Activated naive CD4-positive, alpha-beta T cell (primary cell): ENCODE measurements at places on chromosomes 7 and 10.

GRCh38 chr7:5495581-5496375 lies 72.1 kb upstream of the TNRC18 start:
- no peak for DNase-seq

DNA sequence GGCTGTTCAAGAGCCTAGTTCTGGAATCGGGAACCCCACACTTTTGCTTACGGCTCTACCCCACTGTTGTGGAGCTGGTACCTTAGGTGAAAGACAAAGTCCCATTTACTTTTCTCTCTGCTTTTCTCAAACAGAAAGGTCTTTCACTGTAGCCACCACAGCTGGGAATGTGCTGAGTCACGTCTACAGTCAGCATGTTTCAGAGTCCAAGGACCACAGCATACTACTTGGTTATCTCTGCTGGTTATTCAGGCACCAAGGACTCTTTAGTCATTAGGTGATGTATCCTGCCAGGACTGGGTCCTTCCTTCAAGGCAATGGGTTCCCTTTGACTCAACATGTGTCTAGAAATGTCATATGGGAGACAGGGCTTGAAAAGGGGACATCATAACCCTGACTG lies 266.8 kb upstream of the STEAP1 start:
- DNase-seq: no peak

GRCh38 chr7:89077992-89078391 lies 282.5 kb upstream of the TEX47 start:
- no peak for DNase-seq

DNA sequence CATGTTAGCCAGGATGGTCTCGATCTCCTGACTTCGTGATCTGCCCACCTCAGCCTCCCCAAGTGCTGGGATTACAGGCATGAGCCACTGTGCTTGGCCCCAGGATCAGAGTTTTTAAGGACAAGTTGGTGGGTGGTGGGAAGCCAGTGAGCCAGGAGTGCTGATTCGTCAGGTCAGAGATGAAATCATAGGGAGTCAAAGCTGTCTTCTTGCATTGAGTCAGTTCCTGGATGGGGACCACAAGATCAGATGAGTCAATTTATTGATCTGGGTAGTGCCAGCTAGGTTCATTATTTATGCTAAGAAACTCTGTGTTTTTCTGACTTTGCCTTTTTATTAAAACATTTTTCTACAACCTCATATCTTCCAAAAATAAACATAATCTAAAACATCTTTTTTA lies 423.8 kb downstream of the ARL4A start:
- no peak for DNase-seq

DNA sequence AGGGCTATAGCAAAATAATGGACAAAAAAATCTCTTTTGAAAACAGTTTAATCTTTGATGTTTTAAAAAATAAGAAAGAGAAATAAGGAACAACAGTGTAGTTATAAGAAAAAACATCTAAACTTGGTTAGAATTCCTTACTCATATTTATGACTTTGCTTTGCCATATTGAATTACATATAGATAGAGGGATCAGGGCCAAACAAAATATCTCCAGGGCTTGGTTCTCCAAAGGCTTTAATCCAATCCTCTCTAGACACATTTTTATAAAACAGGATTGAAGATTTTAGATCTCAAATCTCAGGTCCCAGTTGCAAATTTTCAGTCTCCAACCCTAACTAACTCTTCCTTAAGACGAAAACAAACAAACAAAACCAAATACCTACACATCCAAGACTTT lies 72.6 kb upstream of the RHOBTB1 start:
- no peak for DNase-seq

DNA sequence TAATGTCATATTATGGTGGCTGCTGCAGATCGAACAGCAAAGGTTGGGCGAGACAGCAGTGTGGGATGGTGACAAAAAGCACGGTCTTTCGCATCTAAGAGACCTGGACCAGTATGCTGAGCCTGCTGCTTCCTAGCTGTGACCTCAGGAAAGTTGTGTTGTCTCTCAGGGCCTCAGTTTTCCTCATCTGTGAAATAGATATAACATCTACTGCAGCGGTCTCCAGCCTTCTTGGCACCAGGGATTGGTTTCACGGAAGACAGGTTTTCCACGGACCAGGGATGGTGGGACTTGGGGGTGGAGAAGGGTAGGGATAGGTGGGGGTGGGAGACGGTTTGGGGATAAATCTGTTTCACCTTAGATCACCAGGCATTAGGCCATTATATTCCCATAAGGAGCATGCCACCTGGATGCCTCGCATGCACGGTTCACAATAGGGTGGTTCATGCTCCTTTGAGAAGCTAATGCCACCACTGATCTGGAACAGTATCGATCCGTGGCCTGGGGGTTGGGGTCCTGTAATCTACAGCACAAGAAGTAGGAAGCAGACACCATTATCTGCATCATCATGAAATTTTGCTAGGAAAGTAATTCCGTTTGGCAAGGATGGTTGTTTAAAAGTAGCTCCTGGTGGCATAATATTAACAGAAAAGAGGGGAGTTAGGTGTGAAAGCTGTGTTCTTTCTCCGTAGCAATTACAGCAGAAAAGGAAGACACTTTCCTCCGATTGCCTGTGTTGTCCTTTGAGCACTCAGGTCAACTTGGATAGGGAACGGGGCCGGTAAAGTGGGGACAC lies 10.8 kb downstream of the KLF6 start:
- DNase-seq: no peak

- DNase-seq: no peak
Observed at GRCh38 chr10:49138361-49138891, 4.6 kb upstream of the FAM170B start.
